Suppressor macrophage treated with lipopolysaccharide for 1 hour (primary cell): ENCODE measurements at places on chromosomes 13 and 19.

- DNase-seq: no peak
These were observed 241 bp downstream of the ODAD3 start for GRCh38 chr19:11434703-11435056.

DNA sequence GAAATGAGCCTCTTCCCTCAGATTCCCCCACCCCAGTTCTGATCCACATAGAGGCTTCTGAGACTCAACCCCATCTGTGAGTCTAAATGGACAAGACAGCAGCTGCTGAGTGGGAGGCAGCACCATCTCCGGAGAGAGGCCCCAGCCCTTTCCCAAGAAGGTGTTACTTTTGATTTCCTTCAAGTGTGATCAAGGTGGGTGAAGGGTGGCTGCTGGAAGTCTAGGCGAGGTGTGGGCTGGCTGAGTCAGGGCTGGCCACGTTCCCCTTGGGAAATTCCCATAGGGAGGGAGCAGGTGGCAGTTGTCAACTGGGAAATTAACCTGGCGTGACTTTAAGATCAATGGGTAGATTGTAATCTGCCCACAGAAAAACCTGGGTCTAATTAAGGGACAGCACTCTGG, 148.0 kb downstream of the FOXO1 start:
- no peak for DNase-seq

DNA sequence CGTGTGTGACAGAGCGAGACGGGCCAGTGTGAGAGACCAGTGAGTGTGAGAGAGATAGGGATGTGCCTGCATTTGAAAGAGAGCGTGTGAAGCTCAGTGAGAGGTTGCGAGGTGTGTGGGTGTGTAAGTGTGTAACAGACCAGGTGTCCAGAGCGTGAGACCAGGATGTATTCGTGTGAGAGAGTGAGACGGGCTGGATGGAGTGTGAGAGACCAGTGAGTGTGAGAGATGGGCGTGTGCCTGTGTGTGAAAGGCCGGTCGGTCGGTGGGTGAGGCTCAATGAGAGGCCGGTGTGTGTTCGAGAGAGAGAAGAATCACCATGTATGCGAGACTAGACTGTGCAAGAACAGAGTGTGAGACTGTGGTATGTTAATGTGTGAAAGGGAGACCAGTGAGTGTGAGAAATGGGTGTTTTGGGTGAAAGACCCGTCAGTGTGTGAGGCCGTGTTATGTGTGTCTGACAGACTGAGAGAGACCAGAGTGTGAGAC, 679 bp downstream of the ZNF471 start:
- no peak for DNase-seq

DNA sequence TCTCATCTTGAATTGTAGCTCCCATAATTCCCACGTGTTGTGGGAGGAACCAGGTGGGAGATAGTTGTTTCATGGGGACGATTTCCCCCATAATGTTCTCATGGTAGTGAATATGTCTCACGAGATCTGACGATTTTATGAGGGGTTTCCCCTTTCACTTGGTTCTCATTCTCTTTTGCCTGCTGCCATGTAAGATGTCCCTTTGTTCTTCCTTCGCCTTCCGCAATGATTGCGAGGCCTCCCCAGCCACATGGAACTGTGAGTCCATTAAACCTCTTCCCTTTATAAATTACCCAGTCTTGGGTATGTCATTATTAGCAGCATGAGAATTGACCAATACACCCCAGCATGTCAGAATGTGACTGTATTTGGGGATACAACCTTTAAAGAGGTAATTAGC, 3.9 kb upstream of the FPR1 start:
- DNase-seq: peak; percentile 43

DNA sequence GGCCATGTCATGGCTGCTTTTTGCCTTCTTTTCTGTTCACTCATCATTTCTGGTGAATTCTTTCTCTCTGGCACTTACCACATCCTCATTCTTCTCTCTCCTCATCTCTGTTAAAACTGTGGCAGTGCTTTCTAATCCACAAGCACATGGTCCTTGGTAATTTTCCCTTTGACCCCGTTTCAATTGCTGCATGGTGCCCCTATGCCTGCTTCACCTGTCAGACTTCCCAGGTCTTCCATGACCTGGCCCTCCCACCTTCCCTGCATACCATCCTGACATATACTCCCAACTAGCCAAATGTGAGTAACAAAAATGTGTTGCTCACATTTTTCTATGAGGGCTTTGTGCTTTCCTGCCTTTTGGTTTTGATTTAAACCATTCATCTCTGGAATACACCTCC, 286.5 kb downstream of the MTUS2 start:
- peak; percentile 3 for DNase-seq
